ENCODE measurements at places on chromosomes 3 and 15.

- no peak for DNase-seq
These were observed 171.1 kb downstream of the CHDH start for GRCh38 chr3:53675022-53675697.

GRCh38 chr3:11389386-11390268 lies 117.4 kb downstream of the ATG7 start:
- DNase-seq, result no peak

DNA sequence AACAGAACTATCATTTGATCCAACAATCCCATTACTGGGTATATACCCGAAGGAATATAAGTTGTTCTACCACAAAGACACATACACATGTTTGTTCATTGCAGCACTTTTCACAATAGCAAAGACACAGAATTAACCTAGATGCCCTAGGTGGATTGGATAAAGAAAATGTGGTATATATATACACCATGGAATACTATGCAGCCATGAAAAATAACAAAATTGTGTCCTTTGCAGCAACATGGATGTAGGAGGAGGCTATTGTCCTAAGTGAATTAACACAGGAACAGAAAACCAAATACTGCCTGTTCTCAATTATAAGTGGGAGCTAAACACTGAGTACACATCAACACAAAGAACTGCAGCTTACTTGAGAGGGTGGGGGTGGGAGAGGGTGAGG lies 142.5 kb downstream of the IL20RB start:
- no peak for DNase-seq

DNA sequence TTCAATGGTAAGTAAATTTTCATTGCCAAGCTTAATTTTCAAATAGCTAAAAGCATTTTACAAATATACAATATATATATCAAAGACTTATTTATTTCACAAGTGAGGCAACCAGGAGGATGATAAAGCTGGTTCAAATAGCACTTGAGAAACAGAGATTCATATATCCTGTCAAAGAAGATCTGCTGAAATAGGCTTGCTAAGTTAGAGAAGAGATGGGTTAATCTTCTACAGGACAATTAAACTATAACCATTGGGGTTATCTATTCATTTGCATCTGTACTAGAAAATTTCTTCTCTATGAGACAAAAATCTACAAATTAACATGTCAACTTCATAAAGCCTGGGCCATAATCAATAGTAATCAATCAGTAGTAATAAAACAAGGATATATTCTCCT lies 637.7 kb upstream of the UBE2E2 start:
- no peak for DNase-seq

- DNase-seq, result no peak
These were observed 281.3 kb downstream of the FGF12 start for GRCh38 chr3:192445770-192446644.

GRCh38 chr3:106345353-106346027 lies 476.7 kb upstream of the CBLB start:
- DNase-seq, result no peak
